ENCODE measurements at places on chromosomes 2 and 18. TPM values are rescaled to one million over a fixed set of nuclear protein-coding genes. Genes with fewer than 3 reads are reported as not detected.

Gene SCG2
- total RNA-seq, result 13.4 TPM

Gene KIF1A
- total RNA-seq, result 9.7 TPM

Gene SIX3
- total RNA-seq, result not detected

Gene ANKRD62
- 0.55 TPM for total RNA-seq

Gene MTERF4
- 39.5 TPM for total RNA-seq

Gene PLGLB2
- 3.6 TPM for total RNA-seq

Gene GPBAR1
- total RNA-seq, result 7.1 TPM

Gene WDR43
- total RNA-seq, result 31.9 TPM

DNA sequence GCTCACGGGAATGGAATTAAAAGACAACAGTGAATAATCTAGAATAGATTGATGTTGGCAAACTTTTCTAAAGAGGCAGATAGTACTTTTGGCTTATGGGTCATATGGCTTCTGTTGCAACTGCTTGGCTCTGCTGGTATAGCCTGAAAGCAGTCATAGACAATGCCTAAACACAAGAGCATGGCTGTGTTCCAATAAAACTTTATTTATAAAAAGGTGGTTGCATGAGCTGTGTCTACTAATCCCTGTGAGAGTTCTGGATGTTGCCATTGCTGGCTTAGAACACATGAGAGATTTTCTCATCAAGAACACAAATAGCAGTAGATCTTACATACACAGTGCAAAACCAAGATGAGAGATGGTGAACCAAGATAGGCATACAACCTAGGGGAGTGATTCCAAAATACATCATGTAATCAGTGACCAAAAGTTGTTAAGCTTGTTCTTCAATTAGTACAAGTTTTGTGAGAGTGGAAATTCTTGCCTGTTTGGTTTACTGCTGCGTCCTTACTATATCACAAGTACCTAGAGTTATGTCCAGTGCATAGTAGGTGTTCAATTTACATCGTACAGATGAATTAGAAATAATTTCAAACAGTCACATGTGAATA lies 380.0 kb downstream of the METTL4 start:
- no peaks in the 10 kb centered on the region for H3K27me3 ChIP-seq
- no peak overlapping the region for H3K4me3 ChIP-seq
- DNase-seq, result no peak
- no peaks in the 10 kb centered on the region for H3K36me3 ChIP-seq
- no peak overlapping the region for H3K27ac ChIP-seq

- no peaks in the 10 kb centered on the region for H3K27me3 ChIP-seq
- H3K4me3 ChIP-seq, result no peak overlapping the region
- H3K4me1 ChIP-seq, result peaks cover 10% of the 10 kb centered on the region
Observed at GRCh38 chr2:97911206-97911921, 84.4 kb downstream of the TMEM131 start.

- H3K4me1 ChIP-seq, result peaks cover 30% of the 10 kb centered on the region
- no peaks in the 10 kb centered on the region for H3K27me3 ChIP-seq
- H3K36me3 ChIP-seq, result no peaks in the 10 kb centered on the region
- no peak for DNase-seq
- no peak overlapping the region for H3K4me3 ChIP-seq
Observed at GRCh38 chr2:176917-177316, 86.9 kb downstream of the SH3YL1 start.

DNA sequence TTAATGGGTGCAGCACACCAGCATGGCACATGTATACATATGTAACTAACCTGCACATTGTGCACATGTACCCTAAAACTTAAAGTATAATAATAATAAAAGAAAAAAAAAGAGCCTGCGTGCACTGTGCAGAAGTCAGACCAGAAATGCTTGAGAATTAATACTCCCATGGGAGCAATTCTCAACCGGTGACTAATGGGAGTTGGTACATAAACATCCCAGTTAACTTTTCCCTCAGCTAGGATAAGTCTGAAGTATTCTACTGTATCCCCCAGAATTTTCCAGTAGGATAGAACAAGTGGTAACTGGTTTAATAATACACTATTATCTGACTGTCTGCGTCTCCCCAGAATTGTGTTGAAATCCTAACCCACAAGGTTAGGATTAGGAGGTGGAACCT lies 113.6 kb upstream of the COL5A2 start:
- no peaks in the 10 kb centered on the region for H3K36me3 ChIP-seq
- no peaks in the 10 kb centered on the region for H3K4me1 ChIP-seq

- H3K4me1 ChIP-seq, result no peaks in the 10 kb centered on the region
- no peak for DNase-seq
Observed at GRCh38 chr2:234514873-234515638, 18.2 kb upstream of the ARL4C start.

DNA sequence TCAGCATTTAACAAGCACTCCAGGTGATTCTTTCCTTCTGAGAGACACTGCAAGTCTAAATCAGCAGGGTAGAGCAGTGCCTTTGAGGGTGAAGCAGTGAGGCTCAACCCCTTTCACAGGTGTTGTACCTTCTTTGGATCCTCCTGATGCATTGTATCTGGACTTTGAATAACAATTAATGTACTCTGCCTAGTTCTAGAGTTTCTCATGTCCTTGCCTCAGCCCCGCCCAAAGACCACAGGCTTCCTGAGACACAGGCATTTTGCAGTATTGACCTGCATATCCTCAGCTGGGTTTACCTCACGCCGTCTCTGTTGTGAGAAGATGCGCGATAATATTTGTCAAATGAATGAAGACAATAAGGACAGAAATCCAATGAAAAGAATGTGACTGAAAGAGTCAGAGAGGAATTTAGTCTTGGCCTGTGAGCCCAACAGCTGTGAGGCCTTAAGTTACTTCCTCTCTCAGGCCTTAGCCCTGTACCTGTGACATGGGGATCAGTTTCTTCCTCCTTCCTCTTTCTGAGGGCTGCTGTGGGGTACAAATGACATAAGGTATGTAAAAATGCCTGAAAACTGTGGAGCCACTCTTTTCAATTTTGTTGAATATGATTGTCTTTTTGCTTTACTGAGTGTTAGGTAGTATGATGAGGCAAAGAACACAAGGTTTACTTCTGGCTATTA lies 43.7 kb downstream of the WIPF1 start:
- no peaks in the 10 kb centered on the region for H3K4me1 ChIP-seq
- H3K27ac ChIP-seq, result no peak overlapping the region
- no peak overlapping the region for H3K4me3 ChIP-seq
- DNase-seq, result no peak

- H3K4me1 ChIP-seq, result peaks cover 21% of the 10 kb centered on the region
- no peak overlapping the region for H3K27ac ChIP-seq
- H3K27me3 ChIP-seq, result peaks cover 82% of the 10 kb centered on the region
- no peak overlapping the region for H3K4me3 ChIP-seq
- H3K36me3 ChIP-seq, result no peaks in the 10 kb centered on the region
Observed at GRCh38 chr2:72925328-72925943, 8.1 kb downstream of the EMX1 start.

GRCh38 chr2:48258481-48259149 lies 271.3 kb upstream of the STON1 start:
- no peaks in the 10 kb centered on the region for H3K27me3 ChIP-seq
- H3K27ac ChIP-seq, result no peak overlapping the region
- H3K36me3 ChIP-seq, result no peaks in the 10 kb centered on the region
- H3K4me3 ChIP-seq, result no peak overlapping the region
- no peak for DNase-seq

DNA sequence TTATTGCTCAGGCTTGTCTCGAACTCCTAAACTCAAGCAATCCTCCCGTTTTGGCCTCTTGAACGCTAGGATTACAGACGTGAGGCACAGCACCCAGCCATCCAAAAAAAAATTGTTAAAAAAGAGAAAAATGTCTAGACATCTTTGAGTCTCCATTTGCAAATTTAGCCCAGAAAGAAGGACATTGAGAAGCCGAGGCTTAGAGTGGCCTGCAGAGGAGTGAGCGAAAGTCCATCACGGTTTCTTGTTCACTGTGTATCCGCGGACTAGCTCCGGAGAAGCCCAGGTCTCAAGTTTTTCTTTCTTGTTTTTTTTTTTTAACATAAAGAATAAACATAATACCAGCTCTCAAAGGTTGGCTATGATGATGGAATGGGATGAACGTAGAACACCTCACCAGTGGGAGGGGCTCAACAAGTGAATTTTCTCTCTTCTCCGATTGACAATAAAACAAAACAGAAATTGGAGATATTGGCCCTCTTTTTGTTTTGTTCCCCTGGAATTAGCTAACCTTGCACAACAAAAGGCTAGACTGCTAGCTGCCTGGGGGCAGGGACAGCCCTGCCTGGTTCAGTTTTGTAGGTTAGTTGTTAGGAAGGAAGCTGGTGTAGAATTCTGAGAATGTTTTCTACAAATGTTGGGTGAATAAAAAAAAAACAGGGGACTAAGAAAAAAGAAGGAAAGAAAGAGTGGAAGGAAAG lies 163.4 kb downstream of the MYCN start:
- H3K36me3 ChIP-seq, result no peaks in the 10 kb centered on the region
- no peak for DNase-seq
- no peaks in the 10 kb centered on the region for H3K4me1 ChIP-seq
- peaks cover 21% of the 10 kb centered on the region for H3K27me3 ChIP-seq
- no peak overlapping the region for H3K27ac ChIP-seq

DNA sequence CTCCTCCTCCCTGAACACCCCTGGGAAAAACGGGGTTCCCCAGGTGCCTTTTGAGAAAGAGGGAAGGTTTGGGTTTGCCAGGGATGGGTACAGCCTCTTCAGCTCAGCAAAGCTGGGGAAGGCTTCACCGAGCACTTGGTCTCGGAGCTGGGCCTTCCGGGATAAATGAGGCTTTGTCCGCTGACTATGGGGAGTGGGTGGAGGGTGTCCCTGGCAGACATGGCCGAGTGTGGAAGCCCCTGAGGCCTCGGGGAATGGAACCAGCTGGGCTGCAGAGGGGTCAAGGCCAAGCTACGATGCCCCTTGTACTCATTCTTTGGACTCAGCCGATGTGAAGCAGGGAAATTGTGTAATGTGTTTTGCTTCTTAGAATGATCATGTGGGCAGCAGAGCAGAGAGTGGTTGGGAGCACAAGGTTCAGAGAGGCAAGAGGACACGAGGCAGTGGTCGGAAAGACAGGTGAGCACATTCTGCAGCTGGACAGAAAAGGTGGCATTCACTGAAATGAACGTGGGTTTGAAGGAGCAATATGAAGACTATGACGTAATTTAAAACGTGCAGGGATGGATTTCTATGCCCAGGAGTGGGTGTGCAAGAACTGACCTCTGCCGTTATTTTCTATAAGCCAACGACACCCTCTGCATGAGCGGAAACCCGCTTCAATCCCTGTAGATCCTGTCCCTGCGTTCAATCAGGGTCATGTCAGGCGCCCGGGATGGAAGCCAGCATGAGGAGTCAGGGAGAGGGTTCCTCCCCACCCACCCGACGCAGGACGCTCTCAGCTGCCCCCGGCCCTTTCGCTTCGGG lies 142.6 kb downstream of the PXDN start:
- no peak for DNase-seq
- no peaks in the 10 kb centered on the region for H3K27me3 ChIP-seq
- no peak overlapping the region for H3K27ac ChIP-seq
- H3K4me3 ChIP-seq, result no peak overlapping the region
- H3K4me1 ChIP-seq, result peaks cover 14% of the 10 kb centered on the region

GRCh38 chr2:20530520-20530919 lies 83.6 kb downstream of the RHOB start:
- DNase-seq, result no peak
- H3K4me1 ChIP-seq, result peaks cover 13% of the 10 kb centered on the region
- no peak overlapping the region for H3K4me3 ChIP-seq
- no peaks in the 10 kb centered on the region for H3K27me3 ChIP-seq

- H3K4me1 ChIP-seq, result no peaks in the 10 kb centered on the region
- H3K27ac ChIP-seq, result peak overlapping the region; percentile 27
- DNase-seq, result peak; percentile 92
- H3K27me3 ChIP-seq, result no peaks in the 10 kb centered on the region
- no peaks in the 10 kb centered on the region for H3K36me3 ChIP-seq
Observed at GRCh38 chr2:178271629-178272333, 77.5 kb downstream of the OSBPL6 start.
